ENCODE measurements at places on chromosomes 1 and 21.

GRCh38 chr1:113930499-113931161 lies 1.5 kb downstream of the HIPK1 start:
- no peak for DNase-seq

GRCh38 chr1:76354236-76354635 lies 279.7 kb downstream of the ST6GALNAC3 start:
- no peak for DNase-seq

DNA sequence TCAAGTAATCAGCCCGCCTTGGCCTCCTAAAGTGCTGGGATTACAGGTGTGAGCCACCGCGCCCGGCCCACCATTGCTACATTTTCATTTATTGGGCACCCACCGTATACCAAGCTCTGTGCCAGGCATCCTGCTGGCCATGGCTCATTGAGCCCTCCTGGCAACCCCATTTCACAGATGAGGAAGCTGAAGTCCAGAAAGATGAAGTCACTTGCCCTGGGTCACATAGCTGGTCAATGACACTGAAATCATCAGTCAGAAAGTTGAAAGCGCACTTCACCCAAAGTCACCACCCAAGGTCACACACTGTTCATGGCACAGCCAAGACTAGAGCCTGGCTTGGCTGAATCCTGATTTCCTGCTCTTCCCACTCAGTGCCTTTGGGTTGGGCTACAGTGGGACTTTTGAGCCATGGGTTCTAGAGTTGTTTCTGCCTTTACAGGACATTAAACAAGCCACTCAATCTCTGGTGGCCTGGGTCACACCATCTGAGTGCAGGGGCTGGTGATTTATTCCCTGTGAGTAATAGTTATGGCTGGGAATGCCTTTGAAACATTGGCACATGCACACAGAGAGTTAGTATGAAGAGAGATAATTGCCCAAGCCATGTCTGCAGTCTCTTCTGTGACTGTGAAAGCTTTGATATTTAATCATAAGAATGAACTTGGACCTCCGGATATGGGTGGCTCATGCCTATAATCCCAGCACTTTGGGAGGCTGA lies 16.0 kb upstream of the ARHGEF10L start:
- DNase-seq = no peak

DNA sequence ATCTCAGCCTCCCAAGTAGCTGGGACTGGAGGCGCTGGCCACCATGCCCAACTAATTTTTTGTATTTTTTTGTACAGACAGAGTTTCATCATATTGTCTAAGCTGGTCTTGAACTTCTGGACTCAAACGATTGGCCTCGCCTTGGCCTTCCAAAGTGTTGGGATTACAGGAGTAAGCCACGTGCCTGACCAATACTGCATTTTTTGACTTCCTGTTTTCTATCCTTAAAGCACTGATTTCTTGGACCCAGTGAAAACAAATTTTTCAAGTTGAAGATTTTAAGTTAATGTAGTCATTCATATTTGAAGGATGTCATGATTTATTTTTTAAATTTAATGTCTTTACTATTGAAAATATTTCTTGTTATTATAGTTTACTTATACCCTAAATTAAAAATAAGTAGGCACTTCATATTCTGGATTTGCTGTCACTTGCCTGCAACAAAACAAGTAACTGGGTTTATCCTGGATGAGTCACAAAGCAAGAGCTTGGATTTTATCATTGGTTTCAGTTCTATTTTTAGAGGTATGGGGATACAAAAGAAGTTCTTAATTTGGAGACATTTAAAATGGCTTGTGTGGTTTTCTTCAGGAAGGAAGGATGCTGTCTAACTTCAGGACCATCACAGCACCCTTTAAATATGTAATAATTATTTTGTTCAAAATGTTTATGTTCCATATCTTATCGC lies 2.2 kb upstream of the VPS45 start:
- DNase-seq = no peak

DNA sequence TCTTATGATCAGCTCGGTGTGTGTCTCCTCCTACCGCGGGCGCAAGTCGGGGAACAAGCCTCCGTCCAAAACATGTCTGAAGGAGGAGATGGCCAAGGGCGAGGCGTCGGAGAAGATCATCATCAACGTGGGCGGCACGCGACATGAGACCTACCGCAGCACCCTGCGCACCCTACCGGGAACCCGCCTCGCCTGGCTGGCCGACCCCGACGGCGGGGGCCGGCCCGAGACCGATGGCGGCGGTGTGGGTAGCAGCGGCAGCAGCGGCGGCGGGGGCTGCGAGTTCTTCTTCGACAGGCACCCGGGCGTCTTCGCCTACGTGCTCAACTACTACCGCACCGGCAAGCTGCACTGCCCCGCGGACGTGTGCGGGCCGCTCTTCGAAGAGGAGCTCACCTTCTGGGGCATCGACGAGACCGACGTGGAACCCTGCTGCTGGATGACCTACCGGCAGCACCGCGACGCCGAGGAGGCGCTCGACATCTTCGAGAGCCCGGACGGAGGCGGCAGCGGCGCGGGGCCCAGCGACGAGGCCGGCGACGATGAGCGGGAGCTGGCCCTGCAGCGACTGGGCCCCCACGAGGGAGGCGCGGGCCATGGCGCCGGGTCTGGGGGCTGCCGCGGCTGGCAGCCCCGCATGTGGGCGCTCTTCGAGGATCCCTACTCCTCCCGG lies 1.5 kb downstream of the KCNC4 start:
- DNase-seq = no peak

DNA sequence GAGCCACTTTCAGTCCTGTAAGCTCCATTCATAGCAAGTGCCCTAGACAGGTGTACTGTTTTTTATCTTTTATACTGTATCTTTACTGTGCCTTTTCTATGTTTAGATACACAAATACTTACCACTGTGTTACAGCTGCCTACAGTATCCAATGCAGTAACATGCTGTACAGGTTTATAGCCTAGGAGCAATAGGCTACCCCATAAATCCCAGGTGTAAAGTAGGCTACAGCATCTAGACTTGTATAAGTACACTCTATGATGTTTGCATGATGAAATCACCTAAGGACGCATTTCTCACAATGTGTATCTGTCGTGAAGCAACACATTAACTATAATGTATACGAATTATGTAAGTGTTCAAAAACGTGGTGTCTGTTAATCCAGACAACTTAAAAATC lies 10.7 kb downstream of the HLCS start:
- DNase-seq = peak; percentile 36

- peak; percentile 89 for DNase-seq
Measured at GRCh38 chr1:47709019-47709871, 271.4 kb downstream of the FOXD2 start.

DNA sequence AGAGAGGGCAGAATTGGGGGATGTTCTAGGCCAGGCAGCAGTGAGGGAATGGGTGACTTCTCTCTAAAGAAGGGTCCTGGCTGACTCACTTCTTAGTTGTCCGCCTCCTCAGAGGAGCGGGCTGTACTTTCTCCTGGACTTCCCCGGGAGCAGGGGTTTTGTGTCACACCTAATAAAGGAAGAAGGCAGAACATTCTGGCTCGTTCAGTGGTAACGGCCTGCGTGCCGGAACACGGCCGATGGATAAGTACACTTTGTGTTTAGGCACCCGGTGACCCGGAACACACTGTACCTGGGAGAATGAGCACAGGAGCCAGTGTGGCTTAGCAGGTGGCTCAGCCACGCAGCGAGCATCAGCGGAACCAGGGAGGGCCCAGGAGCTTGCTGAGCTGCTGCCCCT lies 84.7 kb downstream of the FBXO2 start:
- DNase-seq = no peak

DNA sequence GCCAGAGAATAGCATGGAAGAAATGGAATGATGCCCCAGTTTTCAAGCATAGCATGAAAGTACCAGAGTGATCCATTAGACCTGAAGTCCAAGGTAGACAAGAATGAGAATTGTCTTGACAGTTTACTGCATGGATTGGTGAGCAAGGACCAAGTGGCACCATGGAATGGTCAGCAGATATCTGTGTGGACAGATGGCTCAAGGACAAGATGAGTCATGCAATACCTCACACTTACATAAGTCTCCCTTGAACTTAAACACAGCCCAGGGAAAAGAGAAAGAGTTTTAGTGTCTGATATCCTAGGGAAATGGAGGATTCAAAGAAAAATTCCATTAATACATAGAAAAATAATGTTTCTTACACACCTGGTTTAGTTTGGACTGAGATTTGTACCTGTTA lies 195.2 kb downstream of the MRPL39 start:
- no peak for DNase-seq

DNA sequence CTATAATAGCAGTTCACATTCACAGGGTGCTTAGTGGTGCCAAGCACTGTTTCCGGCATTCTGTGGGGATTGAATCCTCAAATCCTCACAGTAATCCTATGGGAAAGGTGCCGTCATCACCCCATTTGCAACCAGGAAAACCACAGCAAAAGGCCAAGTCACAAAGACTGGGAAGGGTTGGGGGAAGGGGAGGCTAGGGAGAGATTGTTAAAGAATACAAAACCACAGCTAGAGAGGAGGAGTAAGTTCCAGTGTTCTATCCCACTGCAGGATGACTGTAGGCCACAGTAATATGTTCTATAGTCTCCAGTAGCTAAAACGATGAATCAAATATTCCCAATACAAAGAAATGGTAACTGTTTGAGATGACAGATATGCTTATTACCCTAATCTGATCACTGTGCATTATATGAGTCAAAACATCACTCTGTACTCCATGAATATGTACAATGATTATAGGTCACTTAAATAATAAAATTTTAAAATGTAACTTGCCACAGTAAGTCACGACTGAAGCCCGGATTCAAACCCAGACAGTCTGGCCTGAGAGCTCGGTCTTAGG lies 256.8 kb downstream of the TOMM20 start:
- no peak for DNase-seq

DNA sequence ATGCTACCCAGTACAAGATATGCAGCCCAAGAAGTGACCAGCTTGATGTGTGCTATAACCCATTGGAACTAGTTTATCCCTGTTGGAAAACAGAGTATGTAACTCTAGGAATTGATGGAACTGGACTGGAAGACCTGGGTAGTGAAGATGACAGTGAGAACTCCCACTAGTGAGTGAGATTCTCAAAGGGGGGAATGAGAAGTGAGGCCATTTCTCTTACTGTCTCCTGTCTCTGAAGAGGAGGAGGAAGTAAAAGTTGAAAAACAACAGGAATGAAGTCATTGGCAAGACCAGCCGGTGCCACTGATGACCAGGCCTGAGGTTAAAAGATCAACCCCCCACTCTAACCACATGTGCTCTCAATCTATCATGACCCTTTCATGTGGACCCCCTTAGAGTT lies 20.9 kb downstream of the PLA2G2F start:
- DNase-seq = no peak

DNA sequence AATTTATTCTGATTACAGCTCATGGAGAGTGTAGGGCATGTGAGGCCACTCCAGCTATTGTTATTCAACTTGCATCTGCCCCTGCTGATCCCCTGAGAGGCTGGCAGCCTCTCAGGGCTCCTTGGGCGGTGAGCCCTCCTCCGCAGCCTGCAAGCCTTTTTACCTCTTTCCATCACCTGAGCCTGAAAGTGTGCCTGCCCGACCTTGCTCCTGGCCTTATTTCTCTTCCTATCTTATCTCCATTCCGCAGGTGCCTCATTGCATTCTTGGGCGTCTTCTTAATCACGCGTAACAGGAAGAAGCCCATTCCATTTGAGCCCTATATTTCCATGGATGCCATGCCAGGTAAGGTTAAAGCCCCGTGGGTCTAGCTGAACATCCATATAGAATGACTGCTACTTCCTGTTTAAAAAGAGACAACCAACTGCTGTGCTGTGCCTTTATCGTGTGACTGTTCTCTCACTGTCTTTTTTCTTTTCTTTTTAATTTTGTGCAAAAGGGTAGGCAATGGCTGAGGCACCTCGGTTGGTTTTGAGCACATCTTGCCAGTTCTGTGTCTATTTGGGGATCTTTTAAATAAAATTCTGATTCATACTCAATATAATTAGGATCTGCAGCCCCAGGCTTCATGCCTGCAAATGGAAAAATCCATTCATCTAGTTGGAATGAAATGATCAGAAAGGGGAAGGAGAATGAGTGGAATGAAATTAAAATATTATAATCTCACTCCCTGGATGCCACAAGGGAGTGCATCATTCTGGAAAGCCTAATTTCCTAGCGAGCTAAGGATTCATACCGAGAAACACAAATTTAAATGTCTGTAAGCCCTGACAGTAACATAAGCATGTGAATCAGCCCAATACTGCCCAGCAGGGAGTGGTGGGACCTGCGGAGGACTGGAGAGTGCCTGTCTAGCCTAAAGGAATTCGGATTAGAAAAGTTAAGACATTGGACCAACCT lies 38.6 kb upstream of the RCAN3 start:
- no peak for DNase-seq

GRCh38 chr1:9385801-9386573 lies 93.3 kb downstream of the SPSB1 start:
- no peak for DNase-seq
